Activated CD4-positive, alpha-beta T cell treated with anti-CD3 and anti-CD28 coated beads for 4 hours (primary cell): ENCODE measurements at places on chromosomes 13 and 19.

DNA sequence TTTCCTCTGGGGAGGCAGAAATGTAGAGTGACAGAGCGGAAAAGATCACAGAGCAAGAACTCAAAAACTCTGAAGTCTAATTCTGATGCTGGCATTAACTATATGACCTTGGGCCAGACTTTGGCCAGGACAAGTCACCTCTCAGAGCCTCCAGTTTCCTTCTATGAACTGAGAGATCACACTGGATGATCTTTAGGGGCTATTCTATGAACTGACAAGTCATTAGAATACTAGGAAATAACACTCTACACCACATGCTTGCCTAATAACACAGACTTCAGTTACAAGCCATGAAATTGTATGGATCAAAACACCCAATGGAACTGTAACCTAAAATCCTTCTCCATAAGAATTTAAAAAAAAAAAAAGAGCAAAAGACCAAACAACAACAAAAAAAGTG lies 16.9 kb downstream of the SLC25A30 start:
- DNase-seq: no peak

- DNase-seq: no peak
These were observed 65.7 kb downstream of the SLITRK5 start for GRCh38 chr13:87736849-87737385.

DNA sequence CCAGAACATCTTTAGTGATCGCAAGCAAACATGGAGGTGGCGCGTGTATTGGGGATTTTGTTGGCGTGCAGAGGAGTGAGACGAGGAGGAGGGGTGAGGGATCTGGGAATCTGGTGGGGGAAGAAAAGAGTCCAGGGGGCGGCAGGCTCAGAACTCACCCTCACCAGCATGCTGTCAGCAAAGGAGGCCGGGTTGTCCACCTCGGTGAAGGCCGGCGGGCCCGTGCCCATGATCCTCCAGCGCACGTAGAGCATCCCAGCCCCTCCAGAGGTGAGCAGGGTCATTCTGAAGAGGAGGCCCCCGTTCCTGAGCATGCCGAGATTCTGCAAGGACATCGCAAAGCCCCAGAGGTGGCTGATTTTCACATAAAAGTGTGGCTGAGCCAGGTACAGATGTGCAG lies 37.2 kb downstream of the TMTC4 start:
- DNase-seq: no peak

- no peak for DNase-seq
These were observed 80.0 kb downstream of the NDFIP2 start for GRCh38 chr13:79560954-79561353.

- peak; percentile 30 for DNase-seq
These were observed 59.2 kb downstream of the STK24 start for GRCh38 chr13:98517576-98518310.

DNA sequence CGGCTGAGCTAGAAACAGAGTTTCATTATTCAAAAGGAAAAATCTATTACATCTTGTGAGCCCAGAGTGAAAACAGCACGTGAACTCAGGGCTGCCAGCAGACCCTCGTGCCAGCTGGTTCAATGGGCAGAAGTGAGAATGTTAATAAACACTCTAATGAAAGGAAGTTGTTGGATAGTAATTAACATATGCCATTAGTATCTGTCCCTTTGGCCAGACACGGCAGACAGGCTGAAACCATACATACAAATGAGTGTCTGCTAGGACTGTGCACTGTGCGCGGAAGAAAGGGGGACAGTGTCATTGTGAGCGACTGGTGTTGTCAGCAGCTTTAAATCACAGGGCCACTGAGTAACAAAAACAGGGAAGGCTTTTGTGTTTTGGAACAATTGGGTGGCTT lies 121.9 kb upstream of the TSC22D1 start:
- DNase-seq: no peak

GRCh38 chr19:12973236-12973635 lies 3.9 kb downstream of the DAND5 start:
- no peak for DNase-seq

DNA sequence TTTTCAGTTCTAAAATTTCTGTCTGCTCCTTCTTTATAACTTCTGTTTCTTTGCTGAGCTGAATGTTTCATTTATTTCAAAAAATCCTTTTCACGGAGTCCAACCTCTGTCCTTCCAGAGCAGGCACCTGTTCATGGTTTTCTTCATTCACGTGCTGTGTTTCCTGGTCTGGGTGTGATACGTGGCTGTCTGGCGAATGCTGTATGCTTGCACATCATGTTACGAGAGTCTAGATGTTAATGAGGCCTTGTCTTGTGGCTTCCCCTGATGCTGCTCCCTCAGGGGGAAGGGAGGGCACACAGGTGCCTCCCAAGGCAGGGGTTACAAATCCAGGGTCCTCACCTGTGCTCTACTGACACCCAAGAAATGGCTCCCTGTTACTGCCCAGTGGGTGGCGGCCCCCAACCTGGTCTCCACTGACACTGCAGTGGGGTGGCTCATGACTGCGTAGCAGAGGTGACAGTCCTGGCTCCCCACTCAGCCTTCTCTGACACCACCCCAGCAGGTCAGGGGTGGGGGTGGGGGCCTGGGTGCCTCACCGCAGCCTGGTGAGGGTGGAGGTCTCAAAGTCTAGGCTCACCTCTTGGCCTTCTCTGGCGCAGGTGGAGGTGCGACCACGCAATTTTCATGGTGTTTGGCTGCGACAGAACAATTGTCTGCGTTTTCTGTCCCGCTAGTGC lies 20.1 kb upstream of the RAB20 start:
- no peak for DNase-seq

- no peak for DNase-seq
These were observed 7.9 kb downstream of the GIPC3 start for GRCh38 chr19:3593156-3593555.

GRCh38 chr19:37914908-37915307 lies 7.9 kb downstream of the SIPA1L3 start:
- no peak for DNase-seq

- no peak for DNase-seq
These were observed 367.4 kb downstream of the SPRY2 start for GRCh38 chr13:79973533-79973963.

GRCh38 chr19:11554160-11554559 lies 4.9 kb downstream of the ELOF1 start:
- no peak for DNase-seq

DNA sequence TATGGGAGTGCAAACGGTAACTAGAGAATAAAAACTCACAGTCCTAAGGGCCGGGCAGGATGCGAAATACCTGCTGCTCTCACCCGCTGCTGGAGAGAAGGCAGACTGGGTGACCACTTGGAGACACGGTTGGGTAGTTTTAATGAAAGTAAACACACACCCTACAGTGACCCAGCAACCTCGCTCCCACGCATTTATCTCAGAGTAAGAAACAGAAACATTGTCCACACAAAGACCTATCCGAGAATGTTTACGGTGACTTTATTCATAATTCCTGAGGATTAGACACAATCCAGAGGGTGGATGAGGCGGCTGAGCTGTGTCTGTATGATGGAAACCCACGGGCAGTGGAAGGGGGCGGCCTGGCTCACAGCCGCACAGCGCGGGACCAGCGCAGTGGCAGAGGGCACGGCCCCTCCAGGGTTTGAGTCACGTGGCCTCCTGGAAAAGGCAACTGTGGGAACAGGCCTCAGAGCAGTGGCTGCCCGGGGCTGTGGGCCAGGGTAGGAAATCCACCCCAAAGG lies 73.5 kb upstream of the C13orf46 start:
- DNase-seq: no peak

DNA sequence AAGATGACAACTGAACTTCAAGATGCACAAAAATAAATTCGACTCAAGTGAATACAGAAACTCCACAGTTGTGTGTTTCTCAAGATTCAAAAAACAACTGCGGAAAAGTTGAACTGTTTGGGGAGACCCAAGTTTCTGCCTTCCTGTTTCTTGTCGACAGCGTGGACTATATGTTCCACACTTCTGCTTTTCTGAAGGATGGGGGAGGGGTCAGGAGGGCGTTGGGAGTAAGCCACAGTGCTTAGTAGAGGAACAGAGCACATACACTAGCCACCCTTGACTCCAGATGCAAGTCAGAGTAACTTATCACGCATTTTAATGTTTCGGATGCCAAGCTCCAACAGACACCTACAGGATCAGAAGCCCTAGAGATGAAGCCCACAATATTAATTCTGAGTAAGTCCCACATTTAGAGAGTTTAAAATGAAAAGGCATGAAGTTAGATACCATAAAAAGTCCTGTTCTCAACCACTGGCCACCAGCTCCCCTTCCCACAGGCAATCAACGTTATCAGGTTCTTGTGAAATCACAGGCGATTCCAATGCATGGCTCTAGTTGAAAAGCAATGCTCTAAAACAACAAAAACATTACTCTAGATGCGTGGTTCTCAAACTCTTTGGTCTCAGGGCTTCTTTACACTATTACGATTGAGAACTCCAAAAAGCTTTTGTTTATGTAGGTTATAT lies 4.2 kb downstream of the TUBGCP3 start:
- DNase-seq: no peak

DNA sequence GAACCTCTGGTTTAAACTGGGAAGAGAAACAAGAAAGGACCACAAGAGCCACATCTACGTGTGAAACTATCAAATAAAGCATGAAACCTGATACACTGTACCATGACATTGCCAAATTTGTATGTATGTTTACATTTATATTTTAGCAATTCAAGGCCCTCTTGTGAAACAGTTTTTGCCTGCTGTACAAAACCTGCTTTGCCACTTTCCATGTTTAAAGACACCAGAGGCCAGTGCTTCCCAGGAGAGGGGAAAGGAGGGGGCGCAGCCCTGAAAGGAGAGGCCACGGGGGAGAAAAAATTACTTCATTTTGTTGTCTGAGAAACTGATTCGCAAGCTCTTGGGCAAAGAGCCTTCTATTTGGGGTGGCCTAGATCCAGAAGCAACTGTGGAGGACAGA lies 124.8 kb downstream of the DCLK1 start:
- DNase-seq: no peak

DNA sequence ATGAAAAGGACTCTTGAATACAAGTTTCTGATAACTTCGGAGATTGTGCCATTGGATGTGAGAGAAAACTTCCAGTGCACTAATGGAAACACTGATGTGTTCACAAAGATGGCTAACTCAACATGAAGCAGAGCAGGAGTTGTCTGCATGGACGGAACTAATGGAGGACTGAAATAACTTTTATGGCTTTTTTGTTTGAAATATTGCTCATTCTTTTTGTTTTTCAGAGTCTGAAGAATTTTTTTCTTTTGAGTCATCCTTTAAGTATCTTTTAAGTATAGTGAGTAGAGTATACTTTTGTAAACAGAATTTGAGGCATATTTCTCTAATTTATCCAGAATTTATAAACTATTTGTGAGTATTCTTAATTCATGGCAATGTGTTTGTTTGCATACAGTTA lies 25.7 kb downstream of the CRYL1 start:
- DNase-seq: no peak

DNA sequence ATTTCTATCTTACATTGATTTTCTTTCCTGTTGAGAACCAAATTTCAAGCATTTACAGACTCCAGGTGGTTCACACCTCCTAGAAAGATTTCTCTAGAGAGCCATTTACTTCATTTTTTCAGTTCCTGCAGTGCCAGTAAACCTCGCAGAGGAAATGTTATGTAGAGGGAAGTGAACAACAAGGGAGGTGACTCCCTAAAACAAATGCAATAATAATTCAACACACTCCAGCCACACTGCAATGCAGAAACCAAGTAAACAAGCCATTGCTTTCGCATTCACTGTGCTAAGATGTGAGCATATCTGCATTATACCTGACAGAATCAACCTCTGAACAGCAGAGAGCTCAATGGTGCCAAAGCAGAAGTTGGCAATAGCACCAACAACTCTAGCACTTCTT lies 215.1 kb downstream of the RBM26 start:
- no peak for DNase-seq

GRCh38 chr13:94444826-94445225 lies 34.7 kb downstream of the DCT start:
- DNase-seq: no peak

DNA sequence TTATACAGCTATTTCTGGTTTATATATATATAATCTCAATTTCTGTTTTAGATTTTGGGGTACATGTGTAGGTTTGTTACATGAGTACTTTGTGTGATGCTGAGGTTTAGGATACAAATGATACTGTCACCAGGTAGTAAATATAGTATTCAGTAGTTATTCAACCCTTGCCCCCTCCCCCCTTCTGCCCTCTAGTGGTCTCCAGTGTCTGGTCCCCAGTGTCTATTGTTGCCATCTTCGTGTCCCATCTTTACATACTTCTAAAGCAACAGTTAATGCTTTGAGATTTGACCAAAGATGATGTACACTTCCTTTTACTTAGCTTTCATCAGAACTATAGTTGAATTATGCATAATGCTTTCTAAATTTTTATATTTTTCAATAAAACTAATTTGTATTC lies 1623.4 kb upstream of the PRR20A start:
- no peak for DNase-seq

DNA sequence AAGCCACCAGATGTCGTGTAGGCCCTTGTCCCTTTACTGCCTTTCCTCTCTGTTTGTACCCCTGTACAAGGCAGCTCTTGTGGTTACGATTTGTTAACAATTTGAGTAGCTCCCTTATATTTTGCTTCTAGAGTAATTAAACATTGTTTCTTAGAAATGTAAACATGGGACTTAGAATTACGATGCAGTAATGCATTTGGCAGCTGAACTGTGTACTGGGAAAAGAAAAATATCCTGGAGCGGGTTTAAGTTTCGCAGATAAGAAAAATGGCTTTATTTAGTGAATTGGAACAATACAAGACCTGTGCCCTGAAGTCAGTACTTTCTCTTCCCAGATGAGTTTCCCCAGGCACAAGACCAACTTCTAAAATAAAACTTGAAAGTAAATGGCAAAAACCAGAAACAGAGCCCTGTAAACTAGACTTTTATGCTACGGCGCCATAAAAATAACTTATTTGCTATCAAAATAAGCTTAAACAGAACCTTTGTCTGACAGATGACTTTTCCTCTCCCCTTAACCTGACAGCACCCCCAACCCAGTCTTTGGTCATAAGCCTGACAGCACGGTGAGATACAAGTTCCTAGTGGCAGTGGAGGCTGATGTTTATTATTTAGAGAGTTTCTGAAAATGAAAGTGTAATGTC lies 63.0 kb downstream of the LRCH1 start:
- no peak for DNase-seq

DNA sequence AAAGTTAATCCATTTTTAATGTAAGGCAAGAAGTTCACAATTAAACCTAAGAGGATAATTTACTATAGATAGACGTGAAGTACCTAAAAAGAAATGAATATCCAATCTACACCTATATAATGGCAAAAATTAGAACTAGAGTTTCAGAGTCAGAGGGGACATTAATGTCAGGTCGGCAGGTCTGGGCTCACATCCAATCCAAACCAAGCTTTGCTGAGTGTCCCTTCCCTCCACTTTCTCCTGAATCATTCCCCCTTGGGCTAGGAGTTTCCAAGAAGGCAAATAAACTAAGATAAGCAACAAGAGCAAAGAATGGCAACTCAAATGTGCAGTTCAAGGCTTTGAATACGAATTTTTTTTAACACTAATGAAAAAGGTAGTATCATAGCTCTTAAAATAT lies 2.9 kb downstream of the FLT3 start:
- DNase-seq: no peak

DNA sequence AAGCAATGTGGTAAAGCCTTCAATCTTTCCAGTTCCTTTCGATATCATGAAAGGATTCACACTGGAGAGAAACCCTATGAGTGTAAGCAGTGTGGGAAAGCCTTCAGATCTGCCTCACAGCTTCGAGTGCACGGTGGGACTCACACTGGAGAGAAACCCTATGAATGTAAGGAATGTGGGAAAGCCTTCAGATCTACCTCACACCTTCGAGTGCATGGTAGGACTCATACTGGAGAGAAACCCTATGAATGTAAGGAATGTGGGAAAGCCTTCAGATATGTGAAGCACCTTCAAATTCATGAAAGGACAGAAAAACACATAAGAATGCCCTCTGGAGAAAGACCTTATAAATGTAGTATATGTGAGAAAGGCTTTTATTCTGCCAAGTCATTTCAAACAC lies 15.6 kb upstream of the ZNF763 start:
- no peak for DNase-seq
